ENCODE measurements at places on chromosomes 5 and 9.

- peak; percentile 62 for ATAC-seq
Measured at GRCh38 chr5:1479581-1480188, 34.4 kb upstream of the SLC6A3 start.

- ATAC-seq, result no peak
Measured at GRCh38 chr9:122190597-122191381, 31.1 kb downstream of the MORN5 start.

- no peak for ATAC-seq
Measured at GRCh38 chr5:115313052-115313451, 16.6 kb upstream of the CCDC112 start.

DNA sequence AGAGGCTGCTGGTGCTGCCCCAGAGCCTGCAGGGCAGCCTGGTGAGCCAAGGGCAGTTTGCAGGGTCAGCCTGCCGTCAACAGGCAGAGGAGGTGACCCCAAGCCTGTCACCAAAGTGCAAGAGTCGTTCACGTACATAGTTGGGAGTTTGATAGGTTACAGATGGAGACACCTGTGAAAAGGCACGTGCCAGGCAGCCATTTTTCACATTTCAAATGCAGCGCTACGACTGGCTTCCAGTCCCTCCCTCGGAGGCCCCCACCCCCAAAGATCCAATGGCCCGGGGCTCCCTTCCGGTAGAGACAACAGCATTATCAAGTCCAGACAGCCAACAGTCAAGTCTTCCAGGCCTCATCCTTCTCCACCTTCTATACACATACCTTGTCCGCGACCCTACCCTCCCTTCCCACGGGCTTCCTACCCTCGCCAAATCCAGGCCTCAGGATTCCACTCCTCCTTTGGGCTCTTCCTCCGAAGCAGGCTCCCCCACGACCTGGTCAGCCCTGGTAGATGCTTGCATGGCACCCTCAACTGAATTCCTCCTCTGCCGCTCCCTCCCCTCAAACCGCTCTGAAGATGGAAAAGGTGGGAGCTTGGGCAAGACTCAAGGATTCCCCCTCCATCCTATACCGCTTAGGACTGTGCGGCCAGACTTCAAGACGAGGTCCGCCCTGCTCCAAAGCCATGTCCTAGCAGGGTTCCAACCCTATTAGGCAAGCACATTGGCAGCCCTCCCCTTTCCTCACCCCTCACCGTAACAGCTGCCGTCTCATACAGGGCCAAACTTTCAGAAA is 13.2 kb downstream of the HNRNPH1 start:
- peak; percentile 70 for ATAC-seq

GRCh38 chr5:155466851-155467250 is 453.3 kb downstream of the KIF4B start:
- ATAC-seq, result no peak

GRCh38 chr9:35515766-35516165 is 25.9 kb downstream of the RUSC2 start:
- no peak for ATAC-seq

DNA sequence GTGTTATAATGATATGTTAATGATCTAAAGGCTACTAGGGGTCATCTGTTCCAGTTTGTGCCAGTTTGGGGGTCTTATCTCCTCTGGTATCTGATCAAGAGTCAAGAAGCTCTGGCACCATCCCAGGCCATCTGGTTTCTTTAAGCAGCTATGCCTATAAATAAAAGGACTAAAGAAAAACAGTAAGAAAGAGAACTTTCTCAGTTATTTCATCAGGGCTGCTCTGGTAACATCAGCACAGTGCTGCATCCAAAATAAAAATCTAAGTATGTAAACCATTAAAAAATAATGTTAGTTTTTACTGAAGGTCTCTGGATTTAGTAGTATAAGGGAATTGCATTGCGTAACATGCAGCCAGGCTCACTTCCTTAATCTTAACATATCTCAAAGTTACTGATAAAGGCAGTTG is 185.0 kb downstream of the NR2F1-AS1 start:
- no peak for ATAC-seq

DNA sequence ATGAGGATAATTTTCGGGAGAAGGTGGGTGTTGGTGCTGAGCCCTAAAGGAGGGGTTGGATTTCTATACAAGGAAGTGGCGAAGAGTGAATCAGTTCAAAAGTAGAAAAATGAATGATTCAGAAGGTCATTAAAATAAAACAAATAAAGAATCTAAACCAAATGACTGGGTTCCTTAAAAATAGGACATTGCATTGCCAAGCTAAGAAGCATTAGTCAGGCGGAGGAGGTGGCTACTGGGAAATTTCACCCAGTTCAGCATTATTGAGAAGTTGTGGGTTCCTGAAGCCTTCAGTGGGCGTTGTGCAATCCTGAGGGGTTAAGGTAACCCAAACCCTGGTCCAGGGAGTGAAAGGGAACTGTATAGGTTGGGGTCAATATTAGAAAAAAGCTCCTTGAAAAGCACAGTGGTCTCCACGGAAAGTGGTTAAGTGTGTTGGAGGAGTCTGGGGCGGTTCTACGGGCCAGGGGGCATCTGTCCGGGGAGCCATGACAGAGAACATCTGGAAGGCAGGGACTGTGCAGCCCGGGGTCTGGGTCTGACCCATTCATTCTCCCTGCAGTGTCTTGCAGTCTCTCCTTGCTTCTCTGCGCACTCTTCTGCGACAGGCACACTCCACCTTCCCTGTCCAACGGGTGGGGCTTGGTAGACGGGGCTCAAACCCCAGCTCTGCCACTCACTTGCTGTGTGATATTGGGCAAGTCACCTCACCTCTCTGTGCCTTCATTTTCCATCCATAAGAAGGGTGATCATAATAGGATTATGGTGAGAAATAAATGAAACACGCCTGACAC is 27.6 kb upstream of the DUSP1 start:
- ATAC-seq, result peak; percentile 20

DNA sequence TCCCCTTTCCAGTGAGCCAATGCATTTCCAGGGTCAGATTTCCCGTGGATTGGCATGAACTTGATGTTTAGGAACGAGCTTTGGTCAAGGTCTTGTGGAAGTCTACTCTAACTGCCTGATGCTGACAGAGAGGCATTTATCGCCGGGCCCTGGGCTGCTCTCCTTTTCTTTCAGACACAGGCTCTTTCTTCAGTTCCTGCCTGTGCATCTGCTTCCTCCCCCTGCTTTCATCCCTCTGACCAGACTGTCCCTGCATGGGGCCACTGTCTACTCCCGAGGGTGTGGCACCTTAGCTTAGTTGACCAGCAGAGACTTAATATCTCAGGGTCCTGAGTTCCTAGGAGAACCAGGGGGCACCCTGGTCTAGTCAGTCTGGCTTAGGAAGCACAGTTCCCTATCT is 41.2 kb downstream of the RALGPS1 start:
- no peak for ATAC-seq
